Amygdala (tissue), 56 donors: ENCODE measurements at places on chromosomes 4 and X.

- no peak for DNase-seq
These were observed 52.6 kb downstream of the OSTC start for GRCh38 chr4:108702960-108703359.

DNA sequence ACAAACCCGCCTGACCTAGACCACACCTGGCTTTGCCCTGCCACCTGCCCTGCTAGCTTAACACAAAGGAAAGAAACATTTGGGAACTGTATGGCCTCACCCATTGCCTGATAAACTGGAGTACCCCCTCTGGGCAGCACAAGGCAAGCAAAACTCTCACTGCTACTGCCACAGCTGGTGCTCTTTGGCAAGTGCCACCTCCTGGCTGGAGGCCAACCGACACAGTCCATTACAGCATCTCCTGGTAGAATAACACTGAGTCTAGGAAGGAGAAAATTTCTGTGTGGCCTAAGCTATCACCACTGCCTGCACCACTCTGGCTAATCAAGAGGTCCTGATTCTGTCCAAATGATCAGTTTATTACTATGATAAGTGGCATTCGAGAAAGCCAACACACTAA, 18.9 kb upstream of the SPANXN3 start:
- peak; percentile 10 for DNase-seq

DNA sequence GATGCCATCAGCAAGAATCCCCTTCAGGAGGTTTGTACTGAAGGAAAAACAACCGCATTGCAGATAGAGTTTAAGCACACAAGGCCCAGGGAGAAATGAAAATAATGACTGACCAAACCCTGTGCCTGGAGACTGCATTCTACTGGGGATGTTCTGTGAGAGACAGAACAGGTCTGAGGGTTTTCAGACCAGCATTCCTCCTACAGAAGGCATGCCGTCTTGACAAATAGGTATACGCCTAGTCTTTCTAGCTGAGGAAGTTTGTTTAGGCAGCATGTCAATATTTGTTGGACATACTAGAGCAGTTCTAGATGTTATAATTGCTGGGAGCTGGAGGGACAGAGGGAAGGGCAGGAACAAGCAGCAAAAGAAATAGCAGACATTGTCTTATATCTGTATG, 68.4 kb upstream of the SCOC start:
- DNase-seq: no peak

- DNase-seq: no peak
These were observed 49.4 kb downstream of the MCUB start for GRCh38 chr4:109609431-109609830.

DNA sequence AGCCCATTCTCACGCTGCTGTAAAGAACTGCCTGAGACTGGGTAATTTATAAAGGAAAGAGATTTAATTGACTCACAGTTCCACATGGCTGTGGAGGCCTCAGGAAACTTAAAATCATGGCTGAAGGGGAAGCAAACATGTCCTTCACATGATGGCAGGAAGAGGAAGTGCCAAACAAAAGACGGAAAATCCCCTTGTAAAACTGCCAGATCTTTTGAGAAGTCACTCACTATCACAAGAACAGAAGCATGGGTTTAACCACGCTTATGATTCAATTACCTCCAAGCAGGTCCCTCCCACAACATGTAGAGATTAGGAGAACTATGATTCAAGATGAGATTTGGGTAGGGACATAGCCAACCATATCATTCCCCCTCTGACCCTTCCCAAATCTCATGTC, 335.5 kb downstream of the IL15 start:
- DNase-seq: no peak

- DNase-seq: no peak
These were observed 7.1 kb upstream of the C4orf54 start for GRCh38 chr4:99664716-99665115.

- DNase-seq: no peak
These were observed 496.9 kb upstream of the DIPK2B start for GRCh38 chrX:45697591-45697990.

GRCh38 chr4:20422398-20422797, 170.7 kb downstream of the SLIT2 start:
- no peak for DNase-seq

DNA sequence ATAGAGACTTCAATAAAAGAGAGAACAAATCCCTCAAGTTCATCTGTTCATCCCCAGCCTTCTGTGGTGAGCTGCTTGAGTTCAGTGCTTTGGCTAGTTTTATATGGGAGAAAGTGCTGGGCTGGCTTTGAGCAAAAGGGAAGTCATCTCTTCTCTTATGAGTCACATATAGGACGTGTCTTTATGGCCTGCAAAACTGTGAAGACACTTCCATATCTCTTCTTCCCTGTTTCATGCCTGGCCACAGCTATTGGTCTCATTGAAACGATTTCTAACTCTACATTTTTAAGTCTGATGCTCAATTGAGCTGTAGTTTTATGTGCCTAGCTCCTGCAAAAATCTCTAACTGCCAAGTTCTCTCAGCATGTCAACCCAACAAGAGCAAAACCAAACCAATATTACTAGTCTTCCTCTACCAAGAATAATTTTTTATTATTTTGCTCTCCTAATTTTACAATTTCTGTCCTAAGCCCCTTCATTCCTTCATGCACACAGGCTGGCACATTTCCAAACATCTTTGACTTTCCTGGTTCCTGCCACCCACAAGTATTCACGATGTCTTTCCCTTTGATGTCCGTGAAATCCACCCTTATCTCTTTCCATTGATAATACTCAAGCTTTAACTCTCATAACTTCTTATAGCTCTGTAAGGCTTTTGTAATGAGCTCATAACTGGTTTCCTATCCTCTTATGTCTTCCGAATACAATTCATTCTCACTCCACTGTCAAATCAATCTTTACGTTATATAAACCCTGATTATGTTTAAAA, 165.3 kb downstream of the BTC start:
- DNase-seq: no peak

GRCh38 chr4:139214039-139214534, 37.1 kb upstream of the ELF2 start:
- no peak for DNase-seq

DNA sequence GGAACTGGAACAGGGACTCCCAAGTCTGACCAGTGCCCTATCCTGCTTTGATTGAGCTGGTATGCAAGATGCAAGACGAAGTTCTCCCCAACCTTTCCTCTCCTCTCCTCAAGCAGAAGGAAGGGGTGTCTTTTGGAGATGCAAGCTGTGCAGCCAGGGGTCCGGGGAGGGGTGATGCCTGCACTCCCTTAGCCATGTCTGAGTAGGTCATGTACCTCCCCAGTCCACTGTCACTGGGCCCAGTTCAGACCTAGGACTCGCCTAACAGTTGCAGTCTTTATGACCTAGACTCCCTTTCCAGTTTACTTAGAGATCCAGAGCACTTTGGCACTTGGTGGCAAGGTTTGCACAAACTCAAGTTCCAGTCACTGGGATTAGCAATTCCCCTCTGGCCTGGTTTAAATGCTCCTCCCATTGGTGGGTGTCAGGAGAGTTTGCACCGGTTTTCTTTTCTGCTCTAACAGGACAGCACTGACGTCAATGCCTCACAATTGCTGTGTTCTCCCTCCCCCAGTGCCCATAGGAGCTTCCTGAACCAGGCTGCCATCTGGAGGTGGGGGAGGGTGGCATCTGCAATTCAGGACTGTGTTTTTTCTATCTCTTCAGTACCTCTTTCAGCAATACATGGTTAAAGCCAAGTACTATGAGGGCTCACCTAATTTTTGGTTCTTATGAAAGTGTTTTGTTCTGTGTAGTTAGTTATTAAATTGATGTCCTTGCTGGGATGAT, 782.2 kb downstream of the ARAP2 start:
- no peak for DNase-seq

GRCh38 chr4:182208526-182209050, 34.6 kb upstream of the TENM3 start:
- DNase-seq: no peak

GRCh38 chr4:14348506-14348905, 653.8 kb upstream of the CPEB2 start:
- no peak for DNase-seq

DNA sequence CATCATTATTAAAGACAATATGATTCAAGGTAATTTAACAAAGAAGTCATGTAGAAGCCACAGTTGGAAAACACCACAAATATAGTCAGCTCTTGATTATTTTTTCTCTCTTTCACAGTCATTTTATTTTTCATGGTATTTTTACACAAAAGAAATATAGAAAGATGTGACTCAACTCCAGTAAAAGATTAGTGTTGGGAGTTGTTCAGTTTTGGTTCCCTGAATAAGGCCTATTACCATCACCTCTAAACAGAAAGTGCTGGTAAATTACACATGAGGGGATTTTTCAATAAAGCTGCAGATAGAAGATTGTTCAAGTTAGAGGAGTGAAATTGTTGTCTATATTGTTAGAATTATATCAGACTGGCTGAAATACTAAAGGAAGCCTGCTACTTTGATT, 107.0 kb downstream of the DDIT4L start:
- no peak for DNase-seq

- DNase-seq: peak; percentile 35
These were observed 28.4 kb downstream of the ZNF185 start for GRCh38 chrX:152926279-152926678.
